Endothelial cell of umbilical vein (primary cell): ENCODE measurements at places on chromosomes 4 and X. TPM values are rescaled to one million over a fixed set of nuclear protein-coding genes. Genes with fewer than 3 reads are reported as not detected.

Gene CSAG3
- not detected in 2 replicates for total RNA-seq

Gene IRS4
- total RNA-seq, result not detected in 2 replicates

Gene AWAT2
- 0.20 and 0.21 TPM in 2 replicates for total RNA-seq

Gene FLNA
- total RNA-seq, result 1,474 and 1,671 TPM in 2 replicates

Gene NAP1L2
- total RNA-seq, result 1.0 and 1.1 TPM in 2 replicates

Gene GPAT3
- total RNA-seq, result 2.1 and 3.1 TPM in 2 replicates

- no peak overlapping the region for H3K27ac ChIP-seq
- H3K4me3 ChIP-seq, result no peak overlapping the region
- H3K4me1 ChIP-seq, result no peaks in the 10 kb centered on the region
- H3K27me3 ChIP-seq, result no peaks in the 10 kb centered on the region
These were observed 531.0 kb downstream of the SMARCA1 start for GRCh38 chrX:128992107-128992971.

GRCh38 chr4:52588771-52589591 is 70.1 kb downstream of the USP46 start:
- no peaks in the 10 kb centered on the region for H3K36me3 ChIP-seq
- peak overlapping the region; percentile 96 for H3K27ac ChIP-seq
- peaks cover 17% of the 10 kb centered on the region for H3K4me1 ChIP-seq
- DNase-seq, result peak; percentile 97
- no peaks in the 10 kb centered on the region for H3K27me3 ChIP-seq

- no peaks in the 10 kb centered on the region for H3K27me3 ChIP-seq
- no peak for DNase-seq
- H3K36me3 ChIP-seq, result no peaks in the 10 kb centered on the region
- H3K27ac ChIP-seq, result no peak overlapping the region
- H3K4me3 ChIP-seq, result no peak overlapping the region
- no peaks in the 10 kb centered on the region for H3K4me1 ChIP-seq
These were observed 39.1 kb upstream of the MBTPS2 start for GRCh38 chrX:21800344-21800770.

- peaks cover 39% of the 10 kb centered on the region for H3K4me1 ChIP-seq
- H3K27me3 ChIP-seq, result no peaks in the 10 kb centered on the region
- peak overlapping the region; percentile 32 for H3K27ac ChIP-seq
These were observed 179.6 kb downstream of the GASK1B start for GRCh38 chr4:157992948-157993839.

DNA sequence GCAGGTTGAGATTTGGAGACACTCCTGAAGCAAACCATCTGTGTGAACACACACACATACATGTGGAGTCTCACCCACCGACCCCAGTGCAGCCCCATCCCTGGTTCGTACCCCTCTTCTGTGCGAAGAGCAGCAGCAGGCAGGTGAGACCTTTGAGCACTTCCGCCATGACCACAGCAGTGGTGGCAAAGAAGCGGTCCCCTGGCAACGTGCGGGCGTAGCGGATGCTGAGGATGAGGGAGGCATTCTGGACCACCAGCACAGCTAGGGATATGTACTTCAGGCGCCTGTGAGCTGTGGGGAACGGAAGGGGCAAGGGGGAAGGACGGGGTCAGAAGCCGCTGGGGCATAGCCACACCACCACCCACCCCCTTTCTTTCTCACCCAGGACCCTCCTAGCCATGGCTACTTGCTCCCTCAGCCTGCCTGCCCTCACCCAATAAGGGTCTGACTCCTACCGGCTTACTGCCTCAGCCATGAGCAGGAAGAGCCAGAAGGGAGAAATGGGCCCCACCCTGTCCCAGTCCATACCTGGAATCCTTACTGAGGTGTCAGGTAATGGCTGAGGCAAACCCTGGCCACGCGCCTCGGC is 1.6 kb downstream of the SLC35A2 start:
- peaks cover 9% of the 10 kb centered on the region for H3K4me1 ChIP-seq
- H3K27me3 ChIP-seq, result no peaks in the 10 kb centered on the region
- peaks cover 1% of the 10 kb centered on the region for H3K36me3 ChIP-seq
- no peak for DNase-seq
- H3K27ac ChIP-seq, result no peak overlapping the region
- no peak overlapping the region for H3K4me3 ChIP-seq

DNA sequence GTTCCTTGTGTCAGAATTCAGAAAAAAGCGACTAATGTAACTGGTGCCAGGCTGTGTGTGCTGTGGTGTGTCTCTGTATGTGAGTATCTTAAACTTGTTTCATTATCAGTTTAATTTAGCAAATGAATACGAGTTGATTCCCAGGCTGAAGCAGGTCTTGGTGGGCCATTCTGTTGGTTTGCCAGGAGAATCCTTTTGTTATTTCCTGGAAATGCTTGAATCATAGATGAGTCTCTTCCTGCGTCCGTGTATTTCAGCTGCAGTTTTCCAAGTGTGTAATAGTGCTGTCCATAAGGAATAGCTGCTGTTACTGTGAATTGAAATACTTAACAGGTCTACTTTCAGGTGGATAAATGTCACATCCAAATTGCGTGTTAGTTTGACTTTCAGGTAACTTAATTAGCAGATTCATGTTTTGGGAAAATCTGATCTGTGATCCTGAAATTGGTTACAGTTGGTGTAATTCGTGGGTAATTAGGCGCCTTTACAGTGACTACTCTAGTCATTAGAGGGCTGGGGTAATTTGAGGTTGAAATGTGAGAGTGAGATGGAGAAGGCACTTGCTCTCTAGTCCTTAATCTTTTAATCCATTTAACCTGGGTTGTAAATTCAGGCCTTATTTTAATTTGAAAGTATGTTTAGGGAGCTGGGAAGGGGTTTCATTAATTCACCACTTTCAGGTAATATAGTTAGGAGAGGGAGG is 23.8 kb downstream of the TMEM131L start:
- H3K4me3 ChIP-seq, result no peak overlapping the region
- peak; percentile 86 for DNase-seq
- H3K27me3 ChIP-seq, result no peaks in the 10 kb centered on the region

GRCh38 chr4:29581457-29581856 is 1138.7 kb upstream of the PCDH7 start:
- H3K4me3 ChIP-seq, result no peak overlapping the region
- no peaks in the 10 kb centered on the region for H3K36me3 ChIP-seq
- no peaks in the 10 kb centered on the region for H3K27me3 ChIP-seq
- H3K27ac ChIP-seq, result no peak overlapping the region
- H3K4me1 ChIP-seq, result no peaks in the 10 kb centered on the region

GRCh38 chrX:28225513-28225912 is 244.3 kb upstream of the DCAF8L1 start:
- DNase-seq, result no peak
- no peaks in the 10 kb centered on the region for H3K27me3 ChIP-seq
- H3K4me1 ChIP-seq, result no peaks in the 10 kb centered on the region

- no peak overlapping the region for H3K27ac ChIP-seq
- no peaks in the 10 kb centered on the region for H3K27me3 ChIP-seq
- no peak overlapping the region for H3K4me3 ChIP-seq
- H3K4me1 ChIP-seq, result no peaks in the 10 kb centered on the region
- H3K36me3 ChIP-seq, result no peaks in the 10 kb centered on the region
These were observed 93.9 kb upstream of the C1QTNF7 start for GRCh38 chr4:15333692-15334633.

DNA sequence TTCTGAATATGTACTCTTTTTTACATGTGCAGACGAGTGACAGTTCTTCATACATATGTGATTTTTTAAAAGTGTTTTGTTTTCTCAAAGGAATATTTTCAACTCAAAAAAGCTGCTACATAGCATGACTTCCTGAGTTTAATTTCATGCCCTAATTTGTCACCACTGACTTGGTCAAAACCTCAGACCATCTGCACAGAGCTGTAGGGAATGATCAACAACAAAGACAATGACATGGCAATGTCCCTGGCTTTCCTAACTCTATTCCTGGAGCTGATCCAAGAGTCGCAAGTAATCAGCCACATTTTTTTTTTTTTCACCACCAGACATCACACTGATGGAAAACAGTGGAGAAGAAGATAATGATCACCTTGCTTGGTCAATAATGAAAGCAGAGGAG is 97.7 kb downstream of the TMA16 start:
- no peak for DNase-seq
- H3K27ac ChIP-seq, result no peak overlapping the region
- no peak overlapping the region for H3K4me3 ChIP-seq

DNA sequence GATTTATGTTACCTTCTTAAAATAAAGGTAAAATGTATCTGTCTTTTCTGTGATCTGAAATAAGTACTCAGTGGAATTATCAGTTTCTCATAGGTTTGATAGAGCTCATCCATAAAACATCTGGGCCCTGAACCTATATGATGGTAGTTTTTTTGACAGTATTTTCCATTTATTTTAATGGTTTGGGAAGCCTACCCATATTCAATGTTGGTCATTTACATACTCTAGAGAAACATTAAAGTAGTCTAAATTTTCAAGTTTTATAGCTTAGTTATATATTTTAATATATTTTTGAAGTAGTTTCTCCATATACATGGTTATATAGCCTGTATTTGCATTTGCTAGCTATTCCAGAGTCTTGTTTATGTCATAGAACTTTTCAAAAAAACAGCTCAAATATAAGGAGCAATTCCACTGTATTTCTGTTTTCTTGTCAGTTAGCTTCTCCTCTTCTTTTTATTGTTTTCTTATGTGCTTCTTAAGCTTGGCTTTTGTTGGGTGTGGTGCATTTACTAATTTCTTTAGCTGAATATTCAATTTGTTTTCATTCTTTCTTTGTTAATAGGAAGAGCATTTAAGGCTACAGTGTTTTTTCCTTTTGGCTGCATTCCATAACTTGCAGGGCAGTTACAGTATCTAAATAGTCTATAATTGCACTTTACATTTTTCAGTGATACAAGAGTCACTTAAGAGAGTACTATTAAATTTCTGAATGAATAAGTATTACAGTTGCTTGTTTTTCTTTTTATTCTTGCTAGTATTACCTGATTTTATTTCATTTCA is 181.4 kb downstream of the DKK2 start:
- no peaks in the 10 kb centered on the region for H3K27me3 ChIP-seq
- H3K4me3 ChIP-seq, result no peak overlapping the region
- DNase-seq, result peak; percentile 21
- no peak overlapping the region for H3K27ac ChIP-seq

DNA sequence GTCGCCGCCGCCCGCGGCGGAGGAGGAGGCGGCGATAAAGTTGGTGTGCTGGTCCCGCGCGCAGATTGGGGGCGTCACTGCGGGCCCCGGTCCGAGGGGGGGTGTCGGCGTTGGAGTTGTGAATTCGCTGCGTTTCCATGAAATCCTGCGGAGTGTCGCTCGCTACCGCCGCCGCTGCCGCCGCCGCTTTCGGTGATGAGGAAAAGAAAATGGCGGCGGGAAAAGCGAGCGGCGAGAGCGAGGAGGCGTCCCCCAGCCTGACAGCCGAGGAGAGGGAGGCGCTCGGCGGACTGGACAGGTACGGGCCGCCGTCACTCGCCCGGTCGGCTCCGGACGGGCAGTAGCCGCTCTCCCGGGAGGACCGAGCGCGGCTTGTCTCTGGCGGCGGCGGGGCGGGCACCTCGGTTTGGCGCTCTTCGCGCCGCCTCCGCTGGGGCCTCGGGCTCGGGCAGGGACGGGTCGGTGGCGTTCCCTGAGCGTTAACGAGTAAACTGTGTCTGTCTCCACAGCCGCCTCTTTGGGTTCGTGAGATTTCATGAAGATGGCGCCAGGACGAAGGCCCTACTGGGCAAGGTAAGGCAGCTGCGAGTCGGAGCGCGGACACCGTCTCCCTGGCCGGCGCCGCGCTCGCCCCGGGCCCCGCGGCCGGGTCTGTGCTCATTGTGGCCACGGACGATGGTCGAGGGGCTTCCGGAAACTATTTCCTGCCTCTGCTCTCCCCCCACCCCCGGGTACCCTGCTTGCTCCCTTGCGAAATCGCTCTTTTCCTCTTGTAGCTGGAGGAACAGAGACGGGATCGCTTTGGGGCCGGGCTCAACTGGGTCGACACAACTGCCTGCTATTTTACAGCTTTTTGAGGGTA is 658 bp downstream of the KDM6A start:
- H3K4me3 ChIP-seq, result peak overlapping the region; percentile 96
- peaks cover 6% of the 10 kb centered on the region for H3K4me1 ChIP-seq
- no peaks in the 10 kb centered on the region for H3K27me3 ChIP-seq

- peaks cover 2% of the 10 kb centered on the region for H3K4me1 ChIP-seq
- H3K27ac ChIP-seq, result no peak overlapping the region
- H3K4me3 ChIP-seq, result no peak overlapping the region
These were observed 49.2 kb downstream of the PDS5A start for GRCh38 chr4:39928538-39928937.
